ENCODE measurements at places on chromosomes 6 and 20.

- DNase-seq = peak; percentile 54
Measured at GRCh38 chr20:23340524-23340923, 10.1 kb upstream of the NXT1 start.

GRCh38 chr20:30599990-30600389 is 657.5 kb upstream of the DEFB115 start:
- no peak for DNase-seq

DNA sequence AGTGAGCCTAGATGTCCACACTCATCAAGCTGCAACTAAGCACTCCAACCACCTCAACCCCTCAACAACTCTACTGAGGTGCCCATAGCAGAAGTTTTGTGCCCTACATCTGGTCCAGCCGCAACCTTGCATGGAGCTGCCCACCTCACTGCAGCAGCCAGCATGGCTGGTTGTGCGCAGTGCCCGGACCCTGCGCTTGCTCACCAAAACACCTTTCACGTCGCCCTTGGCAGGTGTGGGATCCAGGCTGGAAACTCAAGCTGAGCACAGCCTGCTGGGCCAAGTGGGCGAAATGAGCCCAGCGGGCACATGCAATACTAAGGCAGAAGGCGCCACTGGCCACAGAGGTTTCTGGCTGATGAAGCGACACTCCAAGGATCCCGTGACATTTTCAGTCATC is 902.4 kb downstream of the TBC1D32 start:
- DNase-seq = no peak

GRCh38 chr6:156703719-156704118 is 73.5 kb upstream of the ARID1B start:
- no peak for DNase-seq

GRCh38 chr20:23048283-23049200 is 930 bp downstream of the THBD start:
- no peak for DNase-seq
